ENCODE measurements at places on chromosomes 12 and 14.

DNA sequence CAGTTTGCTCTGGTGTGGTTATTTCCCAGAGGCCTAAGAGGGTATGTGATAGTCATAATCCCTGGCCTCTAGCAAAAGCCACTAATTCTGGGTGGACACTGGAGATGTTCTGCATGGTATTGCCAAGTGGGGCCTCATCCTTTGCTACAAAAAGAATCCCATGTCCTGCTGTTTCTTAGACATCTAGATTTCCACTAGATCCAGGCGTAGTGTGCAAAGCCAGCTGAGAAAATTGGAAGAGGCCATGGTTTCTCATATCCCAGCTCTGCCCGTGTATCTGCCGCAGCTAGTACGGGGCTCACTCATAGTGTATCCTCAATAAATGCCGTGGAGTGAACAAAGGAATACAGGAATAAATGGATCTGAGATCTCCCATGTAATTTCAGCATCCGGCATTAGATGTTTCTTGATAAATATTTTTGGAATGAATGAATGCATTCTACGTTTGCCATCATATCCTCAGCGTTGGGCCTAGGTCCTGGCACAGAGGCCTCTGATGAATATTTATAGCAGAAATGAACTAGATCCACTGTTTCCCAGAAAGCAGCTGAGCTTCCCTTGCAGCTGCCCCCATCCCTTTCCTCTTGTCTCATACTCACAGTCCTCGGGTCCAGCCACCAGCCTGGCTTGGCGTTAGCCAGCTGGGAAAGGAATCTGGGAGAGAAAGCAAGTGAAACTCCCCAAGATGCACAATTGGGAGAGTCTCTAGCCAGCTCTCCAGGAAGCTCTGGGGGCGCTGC, 76.3 kb upstream of the NOS1 start:
- DNase-seq: no peak

- peak; percentile 66 for DNase-seq
These were observed 166.5 kb downstream of the PHETA1 start for GRCh38 chr12:111202237-111202915.

GRCh38 chr12:55697686-55698085, 10.0 kb downstream of the ITGA7 start:
- DNase-seq: no peak

GRCh38 chr12:54227376-54227775, 38.6 kb upstream of the SMUG1 start:
- DNase-seq: no peak

GRCh38 chr12:99277591-99278379, 369.8 kb upstream of the GARIN6 start:
- DNase-seq: no peak

DNA sequence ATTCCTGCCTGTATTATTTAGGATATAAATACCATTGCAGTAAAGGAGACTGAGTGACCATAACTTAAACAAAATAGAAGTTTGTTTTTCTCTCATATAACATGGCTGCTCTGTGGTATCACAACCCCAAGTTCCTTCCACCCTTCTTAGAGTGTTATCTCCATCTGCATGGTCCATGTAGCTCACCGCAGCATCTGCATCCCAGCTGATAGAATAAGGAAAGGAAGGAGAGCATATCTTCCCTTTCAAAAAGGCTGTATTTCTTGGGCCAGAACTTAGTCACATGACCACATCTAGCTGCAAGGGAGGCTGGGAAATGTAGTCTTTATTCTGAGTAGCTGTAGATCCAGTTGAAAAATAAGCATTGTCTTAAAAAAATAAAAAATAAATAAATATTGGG, 184.8 kb upstream of the NUDT4 start:
- DNase-seq: no peak

- DNase-seq: peak; percentile 73
These were observed 119.4 kb downstream of the SRGAP1 start for GRCh38 chr12:63963868-63964267.

DNA sequence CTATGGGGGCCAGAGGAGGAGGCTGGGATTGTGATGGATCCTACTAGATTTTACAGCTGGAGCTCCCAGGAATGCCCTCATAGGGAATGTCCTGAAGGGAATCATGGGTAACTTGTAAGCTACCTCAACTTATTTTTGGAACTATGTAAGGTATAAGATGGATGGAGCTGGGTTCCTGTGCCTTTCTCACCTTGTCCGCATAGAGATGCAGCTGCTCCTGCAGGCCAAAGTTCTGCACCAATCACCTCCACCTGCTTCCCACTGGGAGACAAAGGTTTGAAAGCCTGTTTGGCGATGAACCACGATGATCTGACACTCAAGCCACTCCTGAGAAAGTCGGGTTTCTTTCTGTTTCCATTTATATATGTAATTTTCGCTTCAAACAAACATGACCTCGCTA, 648 bp upstream of the AKAP5 start:
- no peak for DNase-seq

GRCh38 chr14:52513249-52513648, 39.1 kb downstream of the TXNDC16 start:
- DNase-seq: no peak

GRCh38 chr14:20789230-20789813, 8.3 kb downstream of the RNASE6 start:
- peak; percentile 35 for DNase-seq

DNA sequence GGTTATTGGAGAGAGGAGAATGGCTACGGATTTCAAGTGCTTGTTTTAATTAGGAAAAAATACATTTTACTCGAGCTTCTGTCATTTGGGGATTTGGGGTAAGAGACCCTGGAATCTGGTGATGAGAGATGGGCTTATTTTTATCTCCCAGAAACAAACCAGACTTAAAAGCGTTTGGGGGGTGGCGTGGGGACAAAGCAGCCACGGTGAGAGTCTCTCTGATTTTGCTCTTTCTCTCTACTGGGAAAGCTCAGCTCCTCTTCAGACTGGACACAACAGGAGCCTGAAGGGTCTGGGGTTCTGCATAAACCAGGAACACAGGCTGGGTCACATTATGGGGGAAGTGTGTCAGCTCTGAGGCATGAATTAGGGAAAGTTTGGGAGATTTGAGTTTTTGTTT, 3.8 kb downstream of the VSX2 start:
- no peak for DNase-seq

- DNase-seq: peak; percentile 9
These were observed 244.2 kb upstream of the CRY1 start for GRCh38 chr12:107337346-107338095.

DNA sequence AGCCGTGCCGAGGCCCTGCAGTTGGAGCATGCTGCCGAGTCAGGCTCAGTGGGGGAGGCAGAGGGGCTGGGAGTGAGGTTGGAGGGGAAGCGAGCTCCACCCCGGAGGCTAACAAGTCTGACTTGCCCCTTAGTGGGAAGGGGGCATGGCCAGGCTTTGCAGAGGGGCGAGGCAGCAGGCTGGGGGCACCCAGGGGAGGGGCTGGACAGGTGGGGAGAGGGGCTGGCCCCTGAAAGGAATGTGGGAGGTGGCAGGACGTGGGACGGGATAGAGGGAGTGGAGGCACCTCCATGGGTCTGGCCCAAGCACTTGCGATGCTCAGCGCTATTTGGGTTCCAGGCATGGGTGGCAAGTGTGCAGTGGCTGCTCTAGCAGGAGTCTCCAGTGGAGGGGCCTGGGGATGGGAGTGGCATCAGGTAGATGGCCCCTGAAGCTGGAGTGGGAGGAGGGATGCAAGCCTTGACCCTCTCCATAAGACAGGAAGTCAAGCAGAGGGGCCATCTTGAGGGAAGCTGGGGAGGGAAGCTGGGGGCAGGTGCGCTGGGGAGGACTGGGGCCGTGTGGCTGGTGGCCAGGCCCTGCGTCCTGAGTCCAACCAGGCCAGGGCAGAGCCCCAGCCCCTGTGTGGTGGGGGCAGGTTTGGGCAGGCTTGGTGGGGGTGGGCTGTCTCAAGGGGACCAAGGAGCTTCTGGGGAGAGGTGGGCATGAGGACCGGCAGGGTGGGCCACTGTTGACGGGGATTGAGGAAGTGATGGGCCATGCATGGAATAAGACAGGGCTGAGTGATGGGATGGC, 2.6 kb downstream of the TRMT61A start:
- DNase-seq: no peak

DNA sequence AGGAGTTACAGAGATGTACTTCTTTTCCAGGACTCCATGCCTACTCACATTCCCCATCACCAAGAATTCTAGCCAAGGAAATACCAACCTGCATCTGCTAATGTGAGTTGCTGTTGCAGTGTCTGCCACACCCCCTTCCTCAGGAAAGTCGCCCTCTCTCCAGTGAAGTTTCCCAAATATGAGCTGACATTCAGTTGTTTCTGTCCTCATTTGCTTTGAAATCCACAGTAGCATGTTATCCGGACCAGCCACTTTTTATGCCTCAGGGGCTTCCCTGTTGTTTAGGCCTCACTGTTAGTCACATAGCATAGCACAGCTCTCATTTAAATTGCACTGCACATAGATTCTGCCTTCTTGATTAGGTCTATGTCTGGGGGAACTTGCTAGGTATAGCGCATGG, 212.4 kb downstream of the EGLN3 start:
- no peak for DNase-seq

DNA sequence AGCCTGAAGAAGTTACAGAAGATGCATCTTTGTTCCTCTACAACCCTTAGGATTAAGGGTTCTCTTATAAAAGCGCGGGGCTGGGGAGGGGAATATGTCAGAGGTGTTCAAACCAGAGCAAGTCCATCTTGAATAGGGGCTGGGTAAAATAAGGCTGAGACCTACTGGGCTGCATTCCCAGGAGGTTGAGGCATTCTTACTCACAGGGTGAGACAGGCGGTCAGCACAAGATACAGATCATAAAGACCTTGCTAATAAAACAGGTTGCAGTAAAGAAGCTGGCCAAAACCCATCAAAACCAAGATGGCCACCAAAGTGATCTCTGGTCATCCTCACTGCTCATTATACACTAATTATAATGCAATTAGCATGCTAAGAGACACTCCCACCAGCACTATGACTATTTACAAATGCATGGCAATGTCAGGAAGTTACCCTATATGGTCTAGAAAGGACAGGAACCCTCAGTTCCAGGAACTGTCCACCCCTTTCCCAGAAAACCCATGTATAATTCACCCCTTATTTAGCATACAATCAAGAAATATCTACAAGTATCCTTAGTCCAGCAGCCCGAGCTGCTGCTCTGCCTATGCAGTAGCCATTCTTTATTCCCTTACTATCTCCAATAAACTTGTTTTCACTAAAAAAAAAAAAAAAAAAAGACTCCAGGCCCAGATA, 108.1 kb upstream of the FOXN3 start:
- peak; percentile 16 for DNase-seq

GRCh38 chr12:116338064-116338846, 60.8 kb upstream of the MED13L start:
- DNase-seq: no peak

DNA sequence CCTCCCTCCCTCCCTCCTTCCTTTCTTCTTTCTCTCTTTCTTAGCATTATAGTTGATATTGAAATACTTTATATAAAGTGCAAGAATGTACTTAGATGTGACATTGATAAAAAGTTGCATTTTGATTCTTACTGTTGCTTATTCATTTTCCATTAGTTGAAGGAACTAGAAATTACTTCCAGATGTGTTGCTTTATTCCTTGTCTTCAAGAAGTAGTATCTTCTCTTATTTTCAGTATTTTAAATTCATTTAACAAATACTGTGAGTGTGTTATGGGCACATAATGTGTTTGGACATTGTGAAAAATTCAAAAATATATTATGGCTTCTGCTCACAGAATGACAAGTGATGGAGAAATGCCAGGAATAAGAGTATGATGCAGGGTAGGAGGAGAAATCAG, 45.6 kb downstream of the TRMT5 start:
- DNase-seq: no peak

GRCh38 chr14:42095155-42095554, 488.5 kb downstream of the LRFN5 start:
- no peak for DNase-seq

DNA sequence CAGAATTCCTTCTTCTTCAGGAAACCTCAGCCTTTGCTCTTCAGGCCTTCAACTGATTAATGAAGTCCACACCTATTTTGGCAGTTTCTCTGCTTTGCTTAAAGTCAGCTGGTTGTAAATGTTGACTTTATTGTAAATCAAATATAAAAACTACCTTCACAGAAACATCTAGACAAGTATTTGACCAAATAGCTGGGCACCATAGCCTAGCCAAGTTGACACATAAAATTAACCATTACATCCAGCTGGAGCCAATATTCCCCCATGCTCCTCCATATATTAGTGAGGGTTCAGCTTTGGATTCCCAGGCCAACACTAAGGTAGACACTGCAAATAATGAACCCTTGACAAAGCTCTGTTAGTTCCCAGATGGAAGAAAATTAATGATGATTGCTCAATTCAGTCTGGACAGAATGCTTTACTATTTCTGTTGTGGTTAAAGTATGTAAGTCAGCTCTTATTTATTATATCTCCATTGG, 125.5 kb downstream of the ZFP36L1 start:
- DNase-seq: no peak

GRCh38 chr12:45887544-45887943, 102.8 kb downstream of the SCAF11 start:
- DNase-seq: no peak

DNA sequence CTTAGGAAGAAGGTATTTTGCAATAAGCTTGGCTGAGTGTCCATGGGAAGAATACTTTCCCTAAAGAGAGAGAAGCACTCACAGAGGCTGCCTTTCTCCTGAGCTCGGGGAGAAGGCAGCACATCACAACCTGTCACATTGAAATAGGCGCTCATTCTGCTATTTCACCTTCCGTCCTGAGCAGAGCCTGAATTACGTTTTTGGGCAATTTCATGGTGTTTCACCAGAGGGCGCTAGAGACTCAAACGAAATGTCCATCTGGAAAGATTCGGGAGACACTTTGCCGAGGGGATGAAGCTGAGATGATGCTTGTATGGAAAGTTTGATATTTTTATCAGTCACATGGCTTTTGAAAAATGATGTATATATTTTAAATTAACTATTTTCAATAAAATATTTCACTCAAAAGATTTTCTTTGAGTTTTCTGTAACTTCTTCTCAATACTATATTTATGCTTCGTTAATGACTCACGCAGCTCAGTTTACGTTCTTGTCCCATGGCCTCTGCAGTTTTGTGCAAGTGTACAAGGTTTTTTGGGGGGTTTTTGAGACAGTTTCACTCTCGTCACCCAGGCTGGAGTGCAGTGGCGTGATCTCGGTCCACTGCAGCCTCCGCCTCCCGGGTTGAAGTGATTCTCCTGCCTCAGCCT, 17.4 kb upstream of the B4GALNT3 start:
- peak; percentile 64 for DNase-seq

- DNase-seq: peak; percentile 51
These were observed 8.1 kb upstream of the RABGGTA start for GRCh38 chr14:24279301-24280186.
